ENCODE measurements at places on chromosomes 1 and 21.

GRCh38 chr21:16285605-16286126, 555.9 kb downstream of the USP25 start:
- DNase-seq = no peak

- DNase-seq = no peak
Observed at GRCh38 chr1:192866241-192866868, 57.5 kb downstream of the RGS2 start.

DNA sequence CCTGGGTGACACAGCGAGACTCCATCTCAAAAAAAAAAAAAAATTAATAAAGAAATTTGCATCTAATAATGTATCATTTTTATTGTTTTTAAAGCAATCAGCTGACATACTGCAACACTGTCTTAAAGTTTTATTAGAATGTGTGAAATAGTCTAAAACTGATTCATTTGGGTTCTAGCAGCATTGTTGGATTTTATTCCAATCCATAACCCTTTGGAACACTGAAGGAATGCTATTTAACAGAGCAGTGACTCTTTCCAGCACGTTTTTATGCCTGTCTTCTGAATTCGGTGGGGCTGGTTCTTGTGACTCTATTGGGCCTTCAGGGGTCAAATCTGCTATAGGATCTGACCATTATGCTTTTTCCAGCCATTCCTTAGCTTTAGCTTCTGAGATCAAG, 18.2 kb upstream of the FMO4 start:
- no peak for DNase-seq

- no peak for DNase-seq
Observed at GRCh38 chr1:40532844-40533424, 1.5 kb downstream of the ZNF684 start.

GRCh38 chr1:156444407-156445001, 56.1 kb downstream of the MEF2D start:
- no peak for DNase-seq

- DNase-seq = no peak
Observed at GRCh38 chr1:7048395-7048794, 263.1 kb downstream of the CAMTA1 start.

- no peak for DNase-seq
Observed at GRCh38 chr1:163609858-163610257, 288.1 kb downstream of the NUF2 start.

DNA sequence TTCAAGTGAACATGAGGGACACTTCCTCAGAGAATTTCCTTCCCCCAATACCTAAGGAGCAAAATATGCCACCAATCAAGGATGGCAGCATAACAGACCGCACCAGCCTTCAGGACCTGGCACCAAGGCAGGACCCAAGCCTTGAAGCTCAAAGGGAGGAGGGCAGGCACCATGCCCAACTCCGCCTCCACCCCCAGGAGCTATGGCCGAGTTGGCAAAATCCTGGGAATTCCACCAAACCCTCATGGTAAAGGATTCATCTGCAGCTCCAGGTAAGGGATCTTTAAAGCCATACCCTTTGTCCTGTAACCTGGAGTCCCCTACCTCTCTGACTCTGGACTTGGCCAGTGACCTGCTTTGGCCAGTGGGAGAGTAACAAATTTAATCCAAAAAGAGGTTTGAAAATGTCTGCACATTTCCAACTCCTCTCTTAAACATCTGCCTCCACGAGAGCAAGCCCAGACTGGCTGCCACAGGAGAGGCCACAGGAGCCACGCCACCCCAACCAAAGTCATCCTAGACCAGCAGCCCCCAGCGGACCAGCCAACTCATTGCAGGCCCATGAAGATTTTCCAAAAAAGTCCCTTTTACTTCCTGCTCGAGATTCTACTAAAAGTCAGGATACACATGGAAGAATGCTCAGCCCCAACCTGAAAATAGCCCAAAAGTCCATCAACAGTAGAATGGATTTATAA, 41.9 kb downstream of the NPHP4 start:
- DNase-seq = no peak

GRCh38 chr1:24117722-24118409, 5.9 kb upstream of the MYOM3 start:
- peak; percentile 54 for DNase-seq

DNA sequence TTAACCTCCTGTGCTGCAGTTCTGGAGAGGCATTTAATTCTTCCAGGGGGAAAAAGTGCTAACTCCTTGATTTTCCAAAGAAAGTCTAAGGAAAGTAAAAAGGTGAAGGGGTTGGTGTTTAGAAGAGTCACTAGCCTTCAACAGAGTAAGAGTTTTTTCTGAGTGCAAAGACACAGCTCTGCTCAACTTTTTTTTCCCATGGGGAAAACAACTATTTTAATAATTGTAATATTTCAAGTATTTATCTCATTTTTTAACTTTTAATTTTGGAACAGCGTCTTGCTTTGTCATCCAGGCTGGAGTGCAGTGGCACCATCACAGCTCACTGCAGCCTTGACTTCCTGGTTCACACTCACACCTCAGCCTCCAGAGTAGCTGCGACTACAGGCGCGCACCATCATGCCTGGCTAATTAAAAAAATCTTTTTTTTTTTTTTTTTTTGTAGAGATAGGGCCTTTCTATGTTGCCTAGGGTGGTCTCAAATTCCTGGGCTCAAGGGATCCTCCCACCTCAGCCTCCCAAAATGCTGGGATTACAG, 202.6 kb downstream of the APP start:
- DNase-seq = no peak

GRCh38 chr21:45386728-45387371, 18.1 kb upstream of the COL18A1 start:
- no peak for DNase-seq

GRCh38 chr1:224251741-224252146, 68.7 kb downstream of the DEGS1 start:
- no peak for DNase-seq

- no peak for DNase-seq
Observed at GRCh38 chr1:52296345-52296744, 69.7 kb downstream of the CC2D1B start.

DNA sequence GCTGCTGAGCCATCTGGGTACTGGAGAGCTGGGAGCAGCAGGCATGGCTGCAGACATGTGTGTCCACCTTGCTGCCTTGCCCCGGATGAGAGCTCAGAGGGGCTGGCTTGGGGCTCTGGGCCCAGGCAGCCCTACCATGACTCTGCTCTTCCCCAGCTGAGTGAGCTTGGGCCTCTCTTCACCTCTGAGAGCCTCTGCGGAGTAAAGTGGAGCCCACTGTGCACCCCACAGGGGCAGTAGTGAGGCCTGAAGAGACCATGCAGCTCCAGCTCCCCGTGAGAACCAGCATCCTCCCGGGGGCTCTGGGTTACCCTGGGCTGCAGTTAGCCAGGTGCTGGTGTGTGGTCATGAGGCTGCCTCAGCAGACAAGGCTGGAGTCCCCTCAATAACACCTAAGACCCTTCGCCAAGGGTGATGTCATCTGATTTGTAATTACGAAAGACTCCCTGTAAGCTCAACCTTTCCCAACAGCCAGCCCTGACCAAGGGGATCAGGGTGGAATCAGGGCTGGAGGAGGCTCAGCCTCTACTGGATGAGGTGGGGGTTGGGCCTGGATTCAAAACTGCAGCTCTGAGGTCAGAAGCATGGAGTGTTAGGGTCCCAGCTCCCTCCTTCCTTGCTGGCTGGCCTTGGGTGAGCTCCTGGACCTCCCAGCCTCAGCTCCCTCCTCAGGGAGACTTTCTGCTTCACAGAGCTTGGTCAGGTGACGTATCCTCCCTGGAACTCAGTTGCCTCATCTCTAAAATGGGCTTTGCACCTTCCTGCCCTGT, 308.0 kb downstream of the MATN1 start:
- no peak for DNase-seq

- DNase-seq = no peak
Observed at GRCh38 chr1:40625076-40625475, 40.4 kb downstream of the RIMS3 start.

DNA sequence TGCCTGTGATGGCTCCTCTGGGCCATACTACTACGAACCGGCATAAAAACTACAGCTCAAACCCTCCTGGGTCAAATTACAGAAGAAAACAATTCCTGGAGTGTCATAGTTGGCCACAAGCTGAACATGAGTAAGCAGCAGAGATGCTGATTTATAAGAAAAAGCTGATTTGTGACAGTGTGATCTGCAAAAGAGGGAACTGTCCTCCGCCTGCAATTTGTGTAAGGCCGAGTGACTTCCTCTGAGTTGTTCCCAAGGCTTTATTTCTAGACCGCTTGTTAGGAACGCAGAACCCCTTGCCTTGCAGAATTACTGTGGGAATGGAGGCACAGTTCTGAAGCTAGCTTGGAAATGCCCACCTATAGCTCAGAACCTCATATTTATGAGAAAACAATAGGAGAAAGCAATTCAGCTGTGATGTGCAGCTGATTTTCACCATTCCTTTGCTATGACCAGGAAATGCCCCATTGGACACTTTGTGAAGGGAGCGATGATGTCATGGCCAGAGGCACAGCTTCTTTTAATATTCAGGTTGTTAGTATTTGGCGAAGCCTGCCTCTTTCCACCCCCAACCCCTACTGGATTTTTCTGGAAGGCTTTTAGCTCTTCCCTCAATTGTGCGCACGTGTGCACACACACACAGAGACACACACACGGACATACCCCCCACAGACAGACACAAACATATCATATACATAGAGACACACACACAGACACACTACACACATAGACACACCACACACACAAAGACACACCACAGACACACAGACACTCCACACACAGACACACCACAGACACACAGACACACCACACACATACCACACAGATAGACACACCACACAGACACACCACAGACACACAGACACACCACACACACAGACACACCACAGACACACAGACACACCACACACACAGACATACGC, 47.6 kb downstream of the IER5 start:
- no peak for DNase-seq

GRCh38 chr1:15177710-15178166, 24.2 kb downstream of the TMEM51 start:
- DNase-seq = no peak

DNA sequence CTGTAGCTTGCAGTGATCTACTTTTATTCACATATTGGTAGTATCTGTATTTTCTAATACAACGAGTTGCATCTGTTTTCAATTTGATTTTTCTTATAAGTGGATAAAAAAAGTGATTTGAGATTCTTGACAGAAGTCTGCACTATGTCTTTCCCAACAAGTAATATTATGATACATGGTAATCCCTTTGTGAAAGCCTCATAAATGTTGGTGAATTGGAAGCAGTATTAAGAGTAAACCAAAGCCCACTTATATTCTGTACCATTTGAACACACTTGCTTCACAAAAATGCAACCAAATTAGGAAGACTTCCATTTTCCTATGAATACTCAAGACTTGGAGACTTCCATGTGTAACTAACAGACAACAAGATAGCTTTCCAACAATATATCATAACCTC, 172.0 kb downstream of the HMCN1 start:
- no peak for DNase-seq

DNA sequence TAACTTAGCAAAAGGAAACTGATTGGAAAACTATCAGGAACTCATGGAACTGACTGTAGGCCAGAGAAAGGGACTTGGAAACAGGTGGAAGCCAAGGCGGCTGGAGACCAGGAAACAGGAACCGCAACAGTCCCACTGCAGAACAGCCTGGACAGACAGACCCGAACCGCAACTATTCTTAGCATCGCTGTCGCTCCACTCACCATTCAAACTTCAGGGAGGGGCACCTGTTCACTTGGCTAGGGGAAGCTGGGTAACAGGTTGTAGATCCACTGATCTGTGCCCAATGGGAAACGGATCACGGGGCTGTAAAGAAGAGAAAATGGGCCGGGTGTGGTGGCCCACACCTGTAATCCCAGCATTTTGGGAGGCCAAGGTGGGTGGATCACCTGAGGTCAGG, 61.9 kb downstream of the CLSTN1 start:
- no peak for DNase-seq

- DNase-seq = no peak
Observed at GRCh38 chr1:228297822-228298221, 90.0 kb downstream of the OBSCN start.

- no peak for DNase-seq
Observed at GRCh38 chr1:233114860-233115259, 164.4 kb downstream of the NTPCR start.

DNA sequence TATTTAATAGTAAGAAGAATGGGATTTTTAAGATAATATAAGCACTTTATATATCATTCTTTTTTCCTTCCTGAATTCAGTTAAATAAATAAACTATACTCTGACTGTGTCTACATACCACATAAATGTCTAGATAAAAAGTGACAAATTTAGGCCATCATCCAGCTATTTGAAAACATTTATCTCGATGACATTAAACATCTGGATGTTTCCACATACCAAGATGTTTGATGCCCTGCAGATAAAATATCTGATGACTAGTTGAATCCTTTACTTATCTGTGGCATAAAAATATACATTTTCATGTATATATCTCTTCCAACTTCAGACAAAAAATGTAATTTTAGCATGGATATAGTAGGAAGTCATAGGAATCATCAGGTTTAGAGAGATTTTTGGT, 348.3 kb downstream of the DPYD start:
- DNase-seq = no peak

- no peak for DNase-seq
Observed at GRCh38 chr1:5998051-5998905, 6.1 kb upstream of the NPHP4 start.

- DNase-seq = peak; percentile 50
Observed at GRCh38 chr1:27436204-27437159, 44.1 kb downstream of the GPR3 start.

GRCh38 chr21:41232013-41232412, 64.1 kb downstream of the BACE2 start:
- DNase-seq = no peak

DNA sequence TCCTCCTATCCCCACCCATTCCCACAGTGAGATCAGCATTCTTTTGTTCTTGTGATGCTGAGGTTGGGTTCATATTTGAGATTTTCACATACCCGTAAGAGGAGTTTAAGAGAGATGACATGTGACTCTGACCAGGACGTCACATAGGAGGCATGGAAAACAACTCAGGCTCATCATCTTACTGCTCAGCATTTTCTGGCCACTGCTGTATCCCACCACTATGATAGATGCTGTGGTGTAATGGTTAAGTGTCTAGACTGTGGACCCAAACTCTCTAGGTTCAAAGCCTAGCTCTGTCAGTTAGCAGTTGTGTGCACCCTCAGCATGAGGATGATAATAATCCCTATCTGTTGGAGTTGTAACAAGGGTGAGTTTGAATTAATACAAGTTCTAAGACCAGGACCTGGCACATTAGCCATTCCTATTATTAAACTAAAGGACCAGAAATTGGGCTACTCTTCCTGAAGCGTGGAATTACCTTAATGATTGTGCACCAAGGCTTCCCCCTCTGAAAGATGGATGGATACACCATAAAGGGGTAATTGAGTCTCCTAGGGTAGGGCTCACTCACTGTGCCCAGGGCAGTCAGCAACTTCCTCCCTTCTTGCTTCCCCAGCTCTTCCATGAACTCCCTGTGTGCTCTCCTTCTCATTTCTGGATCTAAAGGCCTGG, 40.9 kb downstream of the LGR6 start:
- DNase-seq = no peak

GRCh38 chr1:207935166-207935583, 24.2 kb upstream of the CD34 start:
- no peak for DNase-seq

GRCh38 chr1:201786824-201787223, 42.1 kb upstream of the IPO9 start:
- no peak for DNase-seq

- no peak for DNase-seq
Observed at GRCh38 chr1:242219905-242220304, 221.0 kb upstream of the MAP1LC3C start.

- no peak for DNase-seq
Observed at GRCh38 chr21:16116069-16116468, 386.3 kb downstream of the USP25 start.

- peak; percentile 78 for DNase-seq
Observed at GRCh38 chr1:155135415-155136028, at the start of gene SLC50A1. Gene SLC50A1 (plus strand): TSS chr1:155135852. CDS start chr1:155135912, 60 bp downstream.

GRCh38 chr1:34806396-34806795, 13.6 kb downstream of the GJA4 start:
- no peak for DNase-seq

All from epithelial cell of prostate (primary cell).